Stimulated activated CD4-positive, alpha-beta T cell treated with anti-CD3 and anti-CD28 coated beads, TNF-alpha, amount 100 ng/mL, for 24 hours (primary cell): ENCODE measurements at places on chromosomes 3 and 15.

- DNase-seq: no peak
These were observed 60.3 kb upstream of the PPP2R3A start for GRCh38 chr3:135905058-135905724.

GRCh38 chr15:69265347-69265955, 33.3 kb upstream of the PAQR5 start:
- DNase-seq: no peak

DNA sequence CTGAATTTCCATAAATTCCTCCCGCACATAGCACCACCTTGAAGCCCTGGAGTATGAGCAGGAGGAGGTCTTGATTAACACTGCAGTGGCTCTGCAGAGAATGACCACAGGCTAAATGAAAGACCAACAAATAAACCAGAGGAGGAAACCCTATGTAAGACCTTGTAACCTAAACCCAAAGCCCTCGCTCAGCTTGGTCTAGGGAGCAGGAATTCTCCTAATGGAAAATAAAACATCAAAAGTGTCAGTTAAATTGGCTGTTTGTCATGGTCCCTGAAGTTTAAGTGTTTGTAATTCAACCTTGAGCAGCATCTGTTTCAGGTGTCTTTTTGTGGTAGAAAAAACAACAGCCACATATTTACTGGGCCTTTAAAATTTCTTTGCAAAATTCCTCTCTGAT, 9.2 kb upstream of the UBE2Q2 start:
- DNase-seq: no peak

- DNase-seq: no peak
These were observed 62.8 kb upstream of the CLDN18 start for GRCh38 chr3:137947117-137947516.

- DNase-seq: no peak
These were observed 177.6 kb downstream of the GHSR start for GRCh38 chr3:172270557-172271166.
